ENCODE measurements at places on chromosomes 11 and 22. TPM values are rescaled to one million over a fixed set of nuclear protein-coding genes. Genes with fewer than 3 reads are reported as not detected.

DNA sequence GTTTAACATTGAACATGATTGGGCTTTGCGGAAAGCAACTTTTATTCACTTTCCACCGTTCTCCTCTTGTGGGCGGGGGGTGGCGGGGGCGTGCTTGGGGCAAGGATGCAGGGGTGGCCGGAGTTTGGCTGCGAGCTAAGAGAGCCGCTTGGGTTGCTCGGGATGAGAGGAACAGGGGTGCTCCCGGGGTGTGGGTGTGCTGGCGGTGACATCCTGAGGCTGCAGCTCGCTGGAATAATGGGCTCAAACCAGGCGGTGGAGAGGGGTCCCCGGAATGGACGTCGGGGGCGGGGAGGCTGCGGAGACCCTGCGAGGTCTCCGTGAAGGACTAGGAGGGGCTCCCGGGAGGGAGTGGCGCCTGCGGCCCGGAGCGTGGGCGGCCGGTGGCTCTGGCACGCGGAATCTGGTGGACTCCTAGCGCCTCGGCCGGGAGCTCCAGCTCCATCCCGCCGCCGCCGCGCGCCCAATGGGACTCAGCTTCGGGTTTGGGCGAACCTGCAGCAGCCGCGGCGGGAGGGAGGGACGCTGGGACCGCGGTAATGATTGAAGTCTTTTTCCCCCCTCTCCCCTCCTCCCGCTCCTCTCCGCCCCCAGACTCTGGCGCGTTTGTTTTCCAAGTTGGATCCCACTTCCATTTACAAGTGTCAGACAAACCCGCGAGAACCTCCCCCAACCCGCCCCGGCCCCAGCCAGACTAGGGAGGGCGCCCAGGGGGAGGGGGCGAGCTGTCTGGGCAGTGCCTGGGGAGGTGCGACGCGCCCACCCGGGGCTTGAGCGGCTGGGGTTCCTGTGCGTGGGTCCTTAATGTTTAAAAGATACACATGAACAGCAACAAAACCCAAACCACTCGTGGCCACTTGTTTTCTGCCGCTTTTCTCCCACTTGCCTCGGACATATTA lies 2.0 kb downstream of the FAT3 start:
- H3K27ac ChIP-seq = no peak overlapping the region
- no peak for DNase-seq
- H3K4me3 ChIP-seq = no peak overlapping the region
- peaks cover 58% of the 10 kb centered on the region for H3K27me3 ChIP-seq
- H3K36me3 ChIP-seq = no peaks in the 10 kb centered on the region

- no peaks in the 10 kb centered on the region for H3K27me3 ChIP-seq
- H3K36me3 ChIP-seq = no peaks in the 10 kb centered on the region
- no peak for DNase-seq
- H3K27ac ChIP-seq = no peak overlapping the region
- H3K4me1 ChIP-seq = peaks cover 18% of the 10 kb centered on the region
- no peak overlapping the region for H3K4me3 ChIP-seq
These were observed 171.1 kb downstream of the CRYBB2 start for GRCh38 chr22:25390297-25391240.

- H3K27ac ChIP-seq = no peak overlapping the region
- no peak overlapping the region for H3K4me3 ChIP-seq
- no peak for DNase-seq
- H3K4me1 ChIP-seq = no peaks in the 10 kb centered on the region
These were observed 524.5 kb downstream of the BRD1 start for GRCh38 chr22:49303061-49303735.

TPBGL gene
- total RNA-seq = 0.05 TPM

GRCh38 chr11:134374171-134374570 lies 37.9 kb downstream of the B3GAT1 start:
- DNase-seq = no peak
- H3K4me1 ChIP-seq = no peaks in the 10 kb centered on the region
- no peaks in the 10 kb centered on the region for H3K27me3 ChIP-seq
- H3K27ac ChIP-seq = no peak overlapping the region
- H3K36me3 ChIP-seq = no peaks in the 10 kb centered on the region
- H3K4me3 ChIP-seq = no peak overlapping the region

PTPRCAP gene
- total RNA-seq = 198 TPM

STK33 gene
- total RNA-seq = 10.5 TPM

- no peaks in the 10 kb centered on the region for H3K4me1 ChIP-seq
- H3K4me3 ChIP-seq = no peak overlapping the region
- no peak for DNase-seq
- H3K27me3 ChIP-seq = no peaks in the 10 kb centered on the region
- H3K27ac ChIP-seq = no peak overlapping the region
These were observed 23.7 kb downstream of the NAP1L4 start for GRCh38 chr11:2968341-2968900.

- H3K4me3 ChIP-seq = peak overlapping the region; percentile 40
- no peak for DNase-seq
- no peaks in the 10 kb centered on the region for H3K36me3 ChIP-seq
- no peaks in the 10 kb centered on the region for H3K4me1 ChIP-seq
- peaks cover 52% of the 10 kb centered on the region for H3K27me3 ChIP-seq
- no peak overlapping the region for H3K27ac ChIP-seq
These were observed 422 bp downstream of the GLB1L2 start for GRCh38 chr11:134332189-134332631.

- no peaks in the 10 kb centered on the region for H3K4me1 ChIP-seq
- H3K27ac ChIP-seq = no peak overlapping the region
- DNase-seq = no peak
- H3K4me3 ChIP-seq = no peak overlapping the region
These were observed 13.3 kb downstream of the TBRG1 start for GRCh38 chr11:124635932-124636331.

GRCh38 chr22:31891366-31892079 lies 52.8 kb upstream of the YWHAH start:
- H3K4me1 ChIP-seq = no peaks in the 10 kb centered on the region
- no peak overlapping the region for H3K27ac ChIP-seq
- DNase-seq = no peak
- H3K36me3 ChIP-seq = peaks cover 16% of the 10 kb centered on the region
- H3K27me3 ChIP-seq = no peaks in the 10 kb centered on the region

DNA sequence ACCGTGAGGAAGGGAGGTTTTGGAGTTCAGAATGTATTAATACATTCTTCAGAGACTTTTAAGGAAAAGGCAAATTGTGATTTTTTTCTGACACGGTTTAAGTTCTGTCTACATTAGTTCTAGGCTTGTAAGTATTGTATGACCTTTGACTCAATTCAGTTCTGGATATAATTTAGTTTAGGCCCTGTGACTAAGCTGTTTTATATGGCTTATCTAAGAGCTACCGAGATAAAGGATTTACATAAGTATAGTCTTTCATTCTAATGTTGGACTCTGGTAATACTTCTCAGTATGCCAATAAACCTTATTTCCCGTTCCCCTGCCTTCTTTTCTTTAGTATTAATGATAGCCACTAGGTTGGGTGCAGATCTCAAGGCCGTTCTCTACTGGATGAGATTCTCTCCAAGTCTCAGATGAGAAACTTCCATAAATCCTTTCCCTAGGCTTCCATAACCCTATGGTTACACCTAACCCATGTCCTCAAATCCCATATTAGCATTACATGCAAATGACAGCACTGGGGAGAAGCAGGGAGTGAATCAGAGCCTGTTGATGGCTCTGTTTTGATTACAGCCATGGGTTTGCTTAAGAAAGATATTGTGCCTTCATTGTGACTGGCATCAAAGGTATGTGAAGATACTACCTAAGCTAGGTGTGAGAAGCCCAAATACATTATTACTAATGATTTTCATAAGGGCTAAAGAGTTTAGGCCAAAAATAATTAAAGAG lies 38.7 kb downstream of the BARX2 start:
- H3K36me3 ChIP-seq = no peaks in the 10 kb centered on the region
- H3K4me3 ChIP-seq = no peak overlapping the region

CCDC81 gene
- 0.52 TPM for total RNA-seq

DNA sequence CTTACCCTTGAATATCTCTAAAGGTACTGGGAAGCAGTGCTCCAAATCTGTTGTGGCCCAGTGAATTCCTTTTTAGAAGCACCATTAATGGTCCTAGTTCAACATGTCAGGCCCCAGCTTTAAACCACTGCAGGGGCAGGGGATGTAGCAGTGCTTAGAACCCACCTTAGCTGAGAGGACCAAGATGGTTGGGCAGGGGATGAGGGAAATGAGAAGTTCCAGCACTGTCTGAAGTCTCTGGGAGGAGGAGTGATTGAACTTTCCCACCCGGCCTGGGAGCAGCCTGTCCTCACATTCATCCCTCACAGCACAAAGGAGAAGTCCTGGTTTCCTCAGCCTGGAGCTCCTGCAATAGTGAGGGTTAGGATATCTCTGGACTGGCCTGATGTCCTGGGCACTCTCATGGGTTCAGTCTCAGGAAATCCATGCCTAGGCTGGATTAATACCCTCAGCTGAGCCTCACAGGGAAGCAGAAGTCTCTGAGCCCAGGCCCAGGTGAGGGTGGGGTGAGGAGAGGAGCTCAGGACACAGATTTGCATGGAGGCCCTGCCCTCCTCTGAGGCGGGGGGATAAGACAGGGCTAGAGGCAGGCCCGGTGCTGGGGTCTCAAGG lies 28.6 kb upstream of the PRAME start:
- no peak overlapping the region for H3K4me3 ChIP-seq
- no peaks in the 10 kb centered on the region for H3K4me1 ChIP-seq
- no peak for DNase-seq
- peaks cover 3% of the 10 kb centered on the region for H3K27me3 ChIP-seq

- no peak for DNase-seq
- no peak overlapping the region for H3K4me3 ChIP-seq
- H3K27ac ChIP-seq = no peak overlapping the region
- no peaks in the 10 kb centered on the region for H3K36me3 ChIP-seq
- H3K27me3 ChIP-seq = no peaks in the 10 kb centered on the region
- H3K4me1 ChIP-seq = no peaks in the 10 kb centered on the region
These were observed 816.3 kb downstream of the NTM start for GRCh38 chr11:132186699-132187098.

DNA sequence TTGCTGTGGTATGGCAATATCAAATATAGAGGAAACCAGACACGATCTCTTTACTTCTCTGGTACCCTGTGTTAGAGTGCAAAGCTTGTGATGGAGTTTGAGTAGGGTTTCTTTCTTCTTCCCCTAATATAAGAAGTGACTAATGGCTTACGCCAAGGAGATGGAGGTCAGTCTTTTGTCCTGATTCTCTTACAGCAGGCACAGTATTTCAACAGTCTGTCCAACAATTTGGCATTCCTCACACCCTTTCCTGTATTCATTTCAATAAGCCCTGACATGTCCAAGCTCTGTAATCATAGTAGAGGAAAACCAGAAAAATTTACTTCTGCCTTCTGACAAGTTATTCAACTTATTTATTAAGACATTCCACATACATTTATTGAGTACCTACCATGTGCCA lies 546.2 kb downstream of the TMEM135 start:
- DNase-seq = peak; percentile 5
- no peak overlapping the region for H3K4me3 ChIP-seq
- no peaks in the 10 kb centered on the region for H3K27me3 ChIP-seq
- H3K27ac ChIP-seq = no peak overlapping the region

DNA sequence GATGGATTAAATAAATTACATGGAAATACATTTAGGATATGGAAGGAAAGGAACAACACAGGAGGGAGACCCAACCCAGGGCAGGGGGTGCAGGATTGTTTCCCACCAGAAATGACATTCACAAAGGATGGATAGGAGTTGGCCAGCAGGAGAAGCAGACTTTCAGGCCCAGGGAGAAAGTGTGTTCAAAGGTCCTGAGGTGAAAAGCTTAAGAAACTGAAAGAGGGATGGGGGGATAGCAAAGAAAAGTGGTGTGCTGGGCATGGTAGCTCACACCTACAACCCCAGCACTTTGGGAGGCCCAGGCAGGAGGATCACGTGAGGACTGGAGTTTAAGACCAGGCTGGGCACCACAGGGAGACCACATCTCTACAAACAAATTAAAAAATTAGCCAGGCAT lies 16.6 kb upstream of the ADA2 start:
- no peak for DNase-seq
- H3K27me3 ChIP-seq = no peaks in the 10 kb centered on the region
- H3K4me3 ChIP-seq = no peak overlapping the region
- no peaks in the 10 kb centered on the region for H3K36me3 ChIP-seq
- H3K27ac ChIP-seq = no peak overlapping the region

CDCA5 gene
- total RNA-seq = 26.8 TPM

GRCh38 chr22:28148816-28149465 lies 229.9 kb upstream of the PITPNB start:
- H3K4me1 ChIP-seq = no peaks in the 10 kb centered on the region
- H3K27me3 ChIP-seq = no peaks in the 10 kb centered on the region

DNA sequence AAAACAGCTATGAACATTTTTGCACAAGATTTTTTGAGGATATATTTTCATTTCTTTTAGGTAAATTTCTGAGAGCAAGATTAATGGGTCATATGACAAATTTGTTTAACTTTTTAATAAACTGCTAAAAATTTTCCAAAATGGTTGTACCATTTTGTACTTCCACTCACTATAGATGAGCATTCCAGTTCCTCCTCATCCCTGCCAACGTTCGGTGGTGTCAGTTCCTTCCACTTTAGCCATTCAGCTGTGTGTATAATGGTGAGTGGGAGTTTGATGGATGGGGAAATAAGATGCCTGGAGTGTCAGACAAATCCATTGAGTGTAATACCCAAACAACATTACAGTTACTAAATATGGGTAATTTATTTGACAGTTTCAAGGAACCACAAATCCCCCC lies 49.7 kb downstream of the MIAT start:
- no peak overlapping the region for H3K27ac ChIP-seq
- peaks cover 6% of the 10 kb centered on the region for H3K36me3 ChIP-seq
- DNase-seq = no peak
- H3K27me3 ChIP-seq = no peaks in the 10 kb centered on the region
- no peak overlapping the region for H3K4me3 ChIP-seq

DNA sequence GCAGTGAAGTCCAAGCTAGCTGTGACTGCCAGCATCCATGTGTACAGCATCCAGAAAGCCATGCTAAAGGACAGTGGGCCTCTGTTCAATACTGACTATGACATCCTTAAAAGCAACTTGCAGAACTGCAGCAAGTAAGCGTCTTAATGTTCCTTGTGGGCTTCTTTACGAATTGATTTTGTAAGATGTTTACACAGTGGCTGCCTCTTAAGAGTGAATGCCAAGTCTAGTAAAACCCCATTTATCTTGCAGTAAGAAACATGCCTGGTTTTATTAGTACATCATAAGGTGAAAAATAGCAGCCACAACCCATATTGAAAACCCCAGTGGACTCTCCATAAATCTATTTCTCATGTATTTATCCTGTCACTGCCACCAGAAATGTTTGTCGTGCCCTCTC lies 20.5 kb downstream of the POLD3 start:
- no peaks in the 10 kb centered on the region for H3K27me3 ChIP-seq
- no peak overlapping the region for H3K27ac ChIP-seq
- no peaks in the 10 kb centered on the region for H3K4me1 ChIP-seq
- H3K36me3 ChIP-seq = peaks cover 48% of the 10 kb centered on the region
- H3K4me3 ChIP-seq = no peak overlapping the region

DNA sequence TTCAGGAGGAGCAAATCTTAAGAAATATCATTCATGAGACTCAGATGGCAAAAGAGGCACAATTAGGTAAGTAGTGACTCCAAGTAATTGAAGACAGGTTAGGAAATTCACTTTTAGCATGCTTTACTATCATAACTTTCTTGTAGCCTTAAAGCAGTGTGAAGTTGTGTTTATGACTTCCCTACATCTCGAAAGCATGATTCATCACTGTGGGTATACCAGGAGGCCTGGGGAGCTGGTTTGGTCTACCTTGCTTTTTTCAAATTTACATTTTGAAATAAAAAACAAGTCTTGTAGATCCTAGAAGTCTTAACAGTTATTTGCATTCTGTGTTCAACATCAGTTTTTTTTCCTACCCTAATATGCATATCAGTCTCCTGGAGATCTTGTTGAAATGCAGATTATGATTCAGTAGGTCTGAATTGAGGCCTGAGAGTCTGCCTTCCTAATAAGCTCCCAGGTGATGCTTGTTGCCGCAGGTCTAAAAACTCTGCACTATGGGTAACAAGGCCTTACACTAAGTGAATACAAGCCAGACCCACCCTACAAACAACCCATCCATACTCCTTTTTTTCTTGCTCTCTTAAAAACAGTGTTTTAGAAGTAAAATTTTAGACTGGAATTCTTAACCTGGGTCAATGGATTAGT lies 41.4 kb downstream of the TTC17 start:
- H3K4me1 ChIP-seq = no peaks in the 10 kb centered on the region
- DNase-seq = no peak
- H3K4me3 ChIP-seq = no peak overlapping the region
- no peak overlapping the region for H3K27ac ChIP-seq

Measured in thymus (tissue), 14 donors.